ENCODE measurements at places on chromosomes 7 and 10.

DNA sequence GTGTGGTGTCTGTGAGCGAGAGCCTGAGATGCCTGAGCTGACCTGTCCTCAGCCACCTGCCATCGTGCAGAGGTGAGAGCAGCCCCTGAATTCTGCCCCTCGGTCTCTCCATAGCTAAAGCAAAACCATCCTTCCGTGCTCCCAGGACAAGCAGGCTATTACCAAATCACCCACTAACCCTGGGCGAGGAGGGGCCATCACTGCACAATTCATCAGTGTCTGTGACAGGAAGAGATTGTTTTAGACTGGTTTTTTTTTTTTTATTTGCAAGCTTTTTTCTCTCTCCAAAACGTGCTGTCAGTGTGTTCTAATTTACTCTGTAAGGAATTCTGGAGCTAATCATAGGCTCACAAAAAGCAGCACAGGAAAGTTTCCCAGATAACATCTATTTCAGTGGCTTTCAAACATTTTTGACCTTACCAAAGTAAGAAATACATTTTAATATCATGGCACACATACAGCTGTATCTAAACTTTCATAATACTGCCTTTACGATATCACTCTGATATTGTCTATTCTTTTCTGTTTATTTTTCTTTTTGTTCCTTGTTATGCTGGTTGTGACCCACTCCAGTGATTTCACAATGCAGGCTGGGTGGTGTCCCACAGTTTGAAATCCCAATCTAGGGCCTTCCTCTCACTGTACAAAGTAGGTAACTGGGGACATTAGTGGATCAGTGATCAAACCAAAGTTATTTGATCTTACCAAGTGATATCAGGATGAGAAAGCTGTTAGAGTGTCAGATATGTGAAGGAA lies 62.8 kb downstream of the EGFR start:
- no peak for DNase-seq

DNA sequence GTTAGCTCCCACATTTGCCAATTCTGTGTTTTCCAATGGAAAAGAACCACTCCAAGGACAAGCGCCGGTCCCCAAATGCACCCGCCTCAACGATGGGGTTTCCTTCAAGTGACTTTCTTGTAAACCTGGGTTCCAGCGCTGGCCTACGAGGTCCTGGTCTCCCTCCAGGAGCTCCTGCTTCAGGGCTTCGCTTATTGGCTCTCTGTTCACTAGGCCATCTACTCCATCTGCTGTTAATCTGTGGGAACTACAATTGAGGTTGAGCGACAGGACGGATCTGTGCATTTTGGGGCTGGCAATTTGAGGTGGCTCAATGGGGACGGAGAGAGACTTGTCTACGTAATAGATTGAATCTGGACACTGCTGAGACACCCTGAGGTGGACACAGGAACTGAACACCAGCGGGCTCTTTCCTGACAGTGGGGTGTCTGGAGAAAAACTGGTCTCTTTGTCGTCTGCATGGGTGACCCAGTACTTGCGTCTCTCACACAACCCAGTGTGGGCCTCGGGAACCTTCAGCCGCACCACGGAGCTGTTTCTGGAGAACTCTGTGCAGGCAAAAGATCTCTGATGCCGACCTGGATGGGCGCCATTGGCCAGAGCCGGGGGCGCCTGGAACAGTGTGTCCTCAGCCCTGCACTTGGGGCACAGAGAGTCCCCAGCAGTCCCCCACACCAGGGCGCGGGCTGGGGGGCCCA lies 115.9 kb upstream of the ADAM12 start:
- peak; percentile 3 for DNase-seq

DNA sequence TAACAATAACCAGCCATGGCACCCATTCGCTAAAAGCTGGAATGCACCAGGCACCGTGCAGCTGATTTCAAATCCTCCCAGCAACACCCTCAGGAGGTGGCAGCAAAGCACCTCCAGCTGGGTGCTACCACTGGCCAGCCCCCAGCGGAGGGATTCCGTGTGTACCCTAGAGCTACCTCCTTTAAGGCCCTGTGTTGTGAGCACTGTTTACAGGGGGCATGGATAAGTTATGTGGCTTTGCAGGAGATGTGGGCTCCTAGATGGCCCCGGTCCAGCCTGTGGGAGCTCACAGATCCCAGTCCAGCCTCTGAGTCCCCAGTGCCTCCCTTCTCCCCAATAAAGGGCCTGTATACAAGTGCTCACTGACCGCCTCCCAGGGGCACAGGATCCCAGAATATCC lies 27.1 kb downstream of the TNRC18 start:
- no peak for DNase-seq

- DNase-seq = no peak
These were observed 557.8 kb downstream of the AUTS2 start for GRCh38 chr7:70156057-70156456.

DNA sequence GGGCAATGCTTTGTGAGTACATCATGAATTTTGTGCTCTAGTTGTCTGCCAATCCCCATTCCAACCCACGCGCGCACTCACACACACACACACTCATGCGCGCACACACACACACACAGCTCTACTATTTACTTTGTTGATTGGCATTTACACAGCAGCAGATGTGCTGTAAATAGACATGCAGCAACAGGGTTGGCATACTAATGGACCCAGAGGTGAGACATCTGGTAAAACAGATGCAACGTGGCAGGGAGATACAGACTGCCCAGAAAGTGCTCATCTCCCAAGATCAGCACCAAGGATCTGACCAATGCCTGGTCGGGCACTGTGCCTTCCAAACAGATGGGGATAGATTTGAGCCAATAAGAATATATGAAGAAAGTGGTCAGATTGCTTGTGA lies 873.0 kb downstream of the SORCS3 start:
- no peak for DNase-seq

GRCh38 chr7:132941428-132941827 lies 140.5 kb downstream of the CHCHD3 start:
- DNase-seq = no peak

GRCh38 chr10:43090188-43090587 lies 13.3 kb downstream of the RET start:
- no peak for DNase-seq

- no peak for DNase-seq
These were observed 28.3 kb downstream of the DRGX start for GRCh38 chr10:49367600-49367999.

DNA sequence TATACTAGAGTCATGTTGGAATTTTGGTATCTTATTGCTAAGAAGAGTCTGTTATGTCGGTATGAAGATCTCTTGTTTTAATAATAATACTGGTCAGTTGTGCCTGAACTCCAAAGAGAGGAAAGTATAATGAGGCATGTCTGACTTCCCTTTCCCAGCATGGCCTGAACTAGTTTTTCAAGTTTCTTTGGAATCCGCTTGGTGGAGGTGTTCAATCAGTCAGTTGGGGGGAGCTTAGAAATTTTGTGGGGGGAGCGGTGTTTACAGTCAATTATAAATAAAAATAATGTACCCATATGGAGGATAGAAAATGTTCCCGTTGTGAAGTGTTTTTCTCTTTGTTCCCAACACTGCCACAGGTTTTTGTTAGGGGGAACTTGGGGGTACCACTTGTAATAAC lies 1.5 kb upstream of the TRDMT1 start:
- DNase-seq = no peak

- DNase-seq = no peak
These were observed 2.7 kb downstream of the FOXP2 start for GRCh38 chr7:114417290-114417689.

DNA sequence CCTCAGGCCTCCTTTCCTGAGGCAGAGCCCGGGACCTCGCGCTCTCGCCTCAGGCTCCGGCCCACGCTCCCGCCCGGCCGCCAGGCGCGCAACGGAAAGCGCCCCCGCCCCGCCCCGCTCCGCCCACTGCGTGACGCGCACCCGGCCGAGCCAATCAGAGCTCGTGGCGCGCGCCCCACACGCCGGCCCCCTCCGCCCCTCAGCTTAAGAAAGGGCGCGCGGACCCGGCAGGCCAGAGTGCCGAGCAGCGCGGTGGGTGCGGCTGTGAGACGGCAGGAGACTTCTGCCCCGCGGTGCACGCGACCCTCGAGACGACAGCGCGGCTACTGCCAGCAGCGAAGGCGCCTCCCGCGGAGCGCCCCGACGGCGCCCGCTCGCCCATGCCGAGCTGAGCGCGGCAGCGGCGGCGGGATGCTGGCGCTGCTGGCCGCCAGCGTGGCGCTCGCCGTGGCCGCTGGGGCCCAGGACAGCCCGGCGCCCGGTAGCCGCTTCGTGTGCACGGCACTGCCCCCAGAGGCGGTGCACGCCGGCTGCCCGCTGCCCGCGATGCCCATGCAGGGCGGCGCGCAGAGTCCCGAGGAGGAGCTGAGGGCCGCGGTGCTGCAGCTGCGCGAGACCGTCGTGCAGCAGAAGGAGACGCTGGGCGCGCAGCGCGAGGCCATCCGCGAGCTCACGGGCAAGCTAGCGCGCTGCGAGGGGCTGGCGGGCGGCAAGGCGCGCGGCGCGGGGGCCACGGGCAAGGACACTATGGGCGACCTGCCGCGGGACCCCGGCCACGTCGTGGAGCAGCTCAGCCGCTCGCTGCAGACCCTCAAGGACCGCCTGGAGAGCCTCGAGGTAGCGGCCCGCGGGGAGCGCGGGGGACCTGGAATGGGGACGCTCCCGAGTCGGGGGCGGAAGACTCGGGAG lies at the start of gene NPTX2:
TSS of gene NPTX2 (plus strand) at position 235 of the 909 bp plus-strand sequence. CDS start at position 412, 177 bp downstream.
- DNase-seq = no peak

DNA sequence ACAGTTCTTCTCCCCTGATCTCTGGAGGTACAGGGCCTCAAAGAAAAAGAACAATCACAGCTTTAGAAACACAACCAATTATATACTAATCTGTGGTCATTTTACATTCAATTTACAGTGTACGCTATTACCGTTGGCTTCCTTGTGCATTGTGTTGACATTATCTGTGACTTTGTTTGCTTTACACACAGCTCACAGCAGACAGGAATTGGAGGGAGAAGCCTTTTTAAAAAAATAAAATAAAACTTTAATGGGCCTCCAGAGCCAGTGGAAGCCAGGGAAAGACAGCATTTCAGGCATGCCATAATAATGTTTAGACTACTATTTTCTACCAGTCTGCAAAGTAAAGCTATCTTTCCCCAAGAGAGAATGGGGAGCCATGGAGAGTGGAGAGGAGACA lies 179.0 kb upstream of the ADO start:
- DNase-seq = no peak

- no peak for DNase-seq
These were observed 186.0 kb downstream of the PRKCQ start for GRCh38 chr10:6394084-6394483.

DNA sequence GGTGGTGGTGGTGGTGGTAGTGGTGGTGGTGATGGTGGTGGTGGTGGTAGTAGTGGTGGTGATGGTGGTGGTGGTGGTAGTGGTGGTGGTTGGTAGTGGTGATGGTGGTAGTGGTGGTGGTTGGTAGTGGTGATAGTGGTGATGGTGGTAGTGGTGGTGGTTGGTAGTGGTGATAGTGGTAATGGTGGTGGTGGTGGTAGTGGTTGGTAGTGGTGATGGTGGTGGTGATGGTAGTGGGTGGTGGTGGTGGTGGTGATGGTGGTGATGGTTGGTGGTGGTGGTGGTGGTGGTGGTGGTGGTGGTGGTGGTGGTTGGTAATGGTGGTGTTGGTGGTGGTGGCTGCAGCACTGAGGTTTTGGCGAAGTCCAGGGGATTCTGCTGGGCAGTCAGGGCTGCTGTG lies 58.5 kb downstream of the TMEM130 start:
- DNase-seq = no peak

- DNase-seq = peak; percentile 82
These were observed 72.5 kb downstream of the SYPL1 start for GRCh38 chr7:106039486-106040060.

- DNase-seq = no peak
These were observed 378.5 kb upstream of the SEMA3C start for GRCh38 chr7:81297317-81297716.

All from BJ (cell line).